Progenitor cell of endocrine pancreas (in vitro differentiated cells): ENCODE measurements at places on chromosomes 5 and 9. TPM values are rescaled to one million over a fixed set of nuclear protein-coding genes. Genes with fewer than 3 reads are reported as not detected.

DNA sequence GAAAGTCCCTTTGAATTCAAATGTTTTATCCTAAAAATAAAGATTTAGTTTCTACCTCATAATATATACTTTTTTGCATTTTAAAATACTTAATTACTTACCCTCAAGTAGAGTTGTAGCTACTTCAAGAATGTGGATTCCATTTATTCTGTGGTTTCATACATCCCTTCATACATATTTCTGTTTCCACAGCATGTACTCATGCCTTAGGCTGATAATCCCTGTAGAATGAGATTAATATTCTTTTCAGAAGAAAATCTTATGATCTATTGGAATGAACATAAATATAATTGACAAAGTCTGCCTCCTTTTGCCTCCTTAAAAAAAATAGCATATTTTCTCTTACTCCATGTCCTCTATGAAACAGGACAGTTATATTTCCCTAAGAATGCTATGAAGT is 465.7 kb downstream of the DTWD2 start:
- no peaks in the 10 kb centered on the region for H3K36me3 ChIP-seq
- H3K27ac ChIP-seq, result no peak overlapping the region
- H3K4me3 ChIP-seq, result no peak overlapping the region

- no peak overlapping the region for H3K27ac ChIP-seq
- H3K4me3 ChIP-seq, result no peak overlapping the region
- H3K36me3 ChIP-seq, result no peaks in the 10 kb centered on the region
These were observed 111.3 kb downstream of the EGFLAM start for GRCh38 chr5:38369692-38370091.

DNA sequence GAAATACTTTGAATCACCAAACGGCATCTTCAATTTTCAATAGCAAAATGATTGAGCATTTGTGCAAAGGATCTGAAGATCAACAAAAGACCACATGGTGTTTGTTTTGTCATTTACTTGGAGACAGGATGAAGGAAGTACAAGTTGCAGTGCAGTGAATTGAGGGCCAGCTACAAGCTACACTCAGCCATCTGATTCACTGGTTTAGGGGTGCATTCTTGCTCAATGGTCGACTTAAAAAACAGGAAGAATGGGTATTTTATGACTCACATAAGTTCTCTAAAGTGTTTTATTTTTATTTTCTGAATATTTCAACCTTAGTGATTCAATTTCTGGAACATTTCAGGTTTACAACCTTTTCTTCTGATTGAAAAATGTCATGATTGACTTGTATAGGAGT is 412.1 kb upstream of the ADAMTSL1 start:
- peaks cover 3% of the 10 kb centered on the region for H3K4me1 ChIP-seq
- DNase-seq, result no peak
- H3K27me3 ChIP-seq, result peaks cover 3% of the 10 kb centered on the region
- no peak overlapping the region for H3K27ac ChIP-seq
- H3K4me3 ChIP-seq, result no peak overlapping the region

- DNase-seq, result no peak
- H3K4me1 ChIP-seq, result peaks cover 5% of the 10 kb centered on the region
- H3K36me3 ChIP-seq, result peaks cover 2% of the 10 kb centered on the region
- no peak overlapping the region for H3K4me3 ChIP-seq
- H3K27ac ChIP-seq, result no peak overlapping the region
- H3K27me3 ChIP-seq, result no peaks in the 10 kb centered on the region
These were observed 161.1 kb downstream of the FBXL17 start for GRCh38 chr5:108220834-108221233.

GRCh38 chr5:12861886-12862654 is 957.8 kb upstream of the CTNND2 start:
- DNase-seq, result no peak
- H3K4me1 ChIP-seq, result no peaks in the 10 kb centered on the region
- no peak overlapping the region for H3K27ac ChIP-seq
- H3K4me3 ChIP-seq, result no peak overlapping the region
- H3K27me3 ChIP-seq, result no peaks in the 10 kb centered on the region

- peaks cover 5% of the 10 kb centered on the region for H3K36me3 ChIP-seq
- H3K4me3 ChIP-seq, result no peak overlapping the region
- DNase-seq, result no peak
- peak overlapping the region; percentile 13 for H3K27ac ChIP-seq
These were observed 47.4 kb downstream of the FNBP1 start for GRCh38 chr9:129995409-129996160.

DNA sequence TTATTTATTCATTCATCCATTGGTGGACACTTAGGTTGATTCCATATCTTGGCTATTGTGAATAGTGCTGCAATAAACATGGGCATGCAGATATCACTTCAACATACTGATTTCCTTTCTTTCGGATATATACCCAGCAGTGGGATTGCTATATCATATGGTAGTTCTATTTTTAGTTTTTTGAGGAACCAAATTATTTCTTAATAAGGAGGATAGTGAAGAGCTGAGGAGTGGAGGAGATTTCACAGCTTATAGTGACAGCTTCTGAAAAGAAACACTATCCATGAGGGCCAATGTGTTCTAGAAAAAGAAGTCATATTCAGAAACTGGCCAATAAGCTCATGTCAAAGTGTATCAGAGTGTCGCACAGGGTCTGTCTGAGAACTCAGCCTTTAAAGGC is 183.3 kb downstream of the SEC61B start:
- no peak overlapping the region for H3K27ac ChIP-seq
- H3K27me3 ChIP-seq, result no peaks in the 10 kb centered on the region
- no peaks in the 10 kb centered on the region for H3K36me3 ChIP-seq

DNA sequence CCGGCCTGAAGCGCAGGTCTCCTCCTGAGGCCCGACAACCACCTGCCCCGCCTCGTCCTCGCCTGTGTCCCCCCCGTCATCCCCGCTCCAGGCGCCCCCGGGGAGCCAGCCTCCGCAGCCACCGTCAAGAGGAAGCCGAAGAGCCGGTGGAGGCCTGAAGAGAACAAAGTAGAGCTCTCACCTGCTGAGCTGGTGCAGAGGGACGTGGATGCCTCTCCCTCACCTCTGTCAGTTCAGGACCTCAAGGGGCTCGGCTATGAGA is 169.9 kb downstream of the HINT1 start:
- H3K4me1 ChIP-seq, result no peaks in the 10 kb centered on the region
- no peak overlapping the region for H3K27ac ChIP-seq
- H3K27me3 ChIP-seq, result peaks cover 3% of the 10 kb centered on the region
- H3K4me3 ChIP-seq, result no peak overlapping the region
- H3K36me3 ChIP-seq, result no peaks in the 10 kb centered on the region

DNA sequence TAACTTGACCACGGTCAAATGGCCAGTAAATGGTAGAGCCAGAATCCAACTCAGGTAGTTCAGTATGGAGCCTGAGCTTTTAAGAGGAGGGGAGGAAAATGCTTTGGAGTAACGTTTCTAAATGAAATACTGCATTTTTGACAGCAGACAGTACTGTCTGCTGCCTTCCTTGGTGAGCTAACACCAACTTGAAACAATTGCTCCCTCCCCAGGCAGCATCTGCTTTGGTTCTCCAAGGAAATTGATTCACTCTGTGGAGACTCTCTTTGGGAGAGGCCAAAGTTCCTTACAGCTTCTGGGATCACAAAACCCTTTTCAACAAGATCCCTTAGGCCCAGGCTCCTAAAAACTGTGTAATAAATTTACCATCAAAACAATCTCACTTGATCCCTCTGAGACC is 75.2 kb upstream of the SSBP2 start:
- no peak overlapping the region for H3K4me3 ChIP-seq
- DNase-seq, result no peak
- no peaks in the 10 kb centered on the region for H3K4me1 ChIP-seq
- no peaks in the 10 kb centered on the region for H3K27me3 ChIP-seq
- H3K36me3 ChIP-seq, result peaks cover 2% of the 10 kb centered on the region

DNA sequence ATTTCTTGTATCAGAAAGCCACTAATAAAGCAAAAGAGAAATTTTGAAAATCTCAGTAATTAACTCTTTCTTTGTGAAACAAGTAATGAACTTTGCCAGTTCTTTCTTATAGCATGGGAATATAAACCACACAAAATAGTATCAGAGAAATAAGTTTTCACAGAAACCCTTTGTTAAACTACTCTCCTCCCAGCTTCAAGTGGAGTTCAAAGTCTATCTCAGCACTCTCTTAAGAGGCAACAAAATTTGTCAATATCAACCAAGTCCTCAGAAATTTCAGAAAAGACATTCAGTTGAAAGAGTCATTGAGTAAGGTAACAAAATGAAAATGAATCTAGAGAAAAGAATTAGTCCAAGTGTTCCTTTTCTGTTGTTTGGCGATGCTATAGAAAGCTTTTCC is 89.3 kb downstream of the NTRK2 start:
- DNase-seq, result no peak
- no peaks in the 10 kb centered on the region for H3K27me3 ChIP-seq
- peaks cover 4% of the 10 kb centered on the region for H3K4me1 ChIP-seq
- H3K27ac ChIP-seq, result no peak overlapping the region

DNA sequence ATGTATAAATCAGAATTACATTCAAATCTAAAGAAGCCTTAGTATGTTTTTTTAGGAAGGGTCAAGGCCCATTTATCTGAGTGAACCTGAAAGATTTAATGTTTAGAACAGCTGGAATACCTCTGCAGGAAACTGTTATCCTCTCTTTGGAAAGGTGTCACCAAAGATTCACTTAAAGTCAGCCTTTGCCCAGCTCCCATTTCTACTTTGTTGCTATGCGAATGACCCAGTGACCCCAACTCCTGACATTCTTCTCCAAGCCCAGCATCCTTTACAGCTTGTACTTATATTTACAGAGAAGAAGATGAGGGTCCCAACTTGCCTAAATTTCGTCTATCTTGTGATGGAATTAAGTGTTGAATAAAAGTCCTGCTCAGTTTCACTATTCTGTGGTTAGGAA is 1198.6 kb downstream of the CDH12 start:
- H3K27ac ChIP-seq, result no peak overlapping the region
- H3K4me1 ChIP-seq, result peaks cover 10% of the 10 kb centered on the region
- no peak overlapping the region for H3K4me3 ChIP-seq
- no peaks in the 10 kb centered on the region for H3K36me3 ChIP-seq
- H3K27me3 ChIP-seq, result no peaks in the 10 kb centered on the region

- H3K36me3 ChIP-seq, result peaks cover 1% of the 10 kb centered on the region
- no peaks in the 10 kb centered on the region for H3K4me1 ChIP-seq
- H3K27me3 ChIP-seq, result no peaks in the 10 kb centered on the region
- no peak for DNase-seq
These were observed 223.3 kb downstream of the SEC61B start for GRCh38 chr9:99445371-99445891.

DNA sequence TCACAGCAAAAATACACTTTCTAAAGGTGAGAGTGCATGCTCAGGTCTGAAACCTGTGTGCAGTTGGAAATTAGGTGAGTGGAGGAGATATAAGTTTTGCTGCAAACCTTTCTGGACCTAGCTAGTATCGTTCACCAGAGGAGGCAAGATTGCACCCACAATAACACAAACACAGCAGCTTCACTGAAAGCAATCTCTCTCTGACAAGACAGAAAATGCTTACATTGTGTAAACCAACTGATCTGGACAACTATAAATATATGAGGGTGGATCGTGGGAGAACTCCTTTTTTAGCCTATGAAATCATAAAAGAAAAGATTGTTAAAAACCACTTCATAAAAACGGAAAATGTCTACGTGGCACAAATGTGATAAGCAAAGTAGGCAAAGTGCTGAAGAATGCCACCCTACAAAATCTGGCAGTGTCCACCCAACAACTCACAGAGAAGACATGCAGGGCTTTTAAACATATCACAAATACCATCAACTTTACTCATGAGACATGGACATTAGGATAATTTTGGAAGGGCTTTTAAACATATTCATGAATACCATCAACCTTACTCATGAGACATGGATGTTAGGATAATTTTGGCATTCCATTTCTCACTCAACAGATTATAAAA is 134.3 kb downstream of the CDH18 start:
- no peaks in the 10 kb centered on the region for H3K27me3 ChIP-seq
- H3K4me1 ChIP-seq, result no peaks in the 10 kb centered on the region

GRCh38 chr5:126812199-126812570 is 35.2 kb downstream of the LMNB1 start:
- no peaks in the 10 kb centered on the region for H3K4me1 ChIP-seq
- no peak for DNase-seq
- H3K27me3 ChIP-seq, result no peaks in the 10 kb centered on the region
- H3K36me3 ChIP-seq, result peaks cover 29% of the 10 kb centered on the region
- H3K4me3 ChIP-seq, result no peak overlapping the region

DNA sequence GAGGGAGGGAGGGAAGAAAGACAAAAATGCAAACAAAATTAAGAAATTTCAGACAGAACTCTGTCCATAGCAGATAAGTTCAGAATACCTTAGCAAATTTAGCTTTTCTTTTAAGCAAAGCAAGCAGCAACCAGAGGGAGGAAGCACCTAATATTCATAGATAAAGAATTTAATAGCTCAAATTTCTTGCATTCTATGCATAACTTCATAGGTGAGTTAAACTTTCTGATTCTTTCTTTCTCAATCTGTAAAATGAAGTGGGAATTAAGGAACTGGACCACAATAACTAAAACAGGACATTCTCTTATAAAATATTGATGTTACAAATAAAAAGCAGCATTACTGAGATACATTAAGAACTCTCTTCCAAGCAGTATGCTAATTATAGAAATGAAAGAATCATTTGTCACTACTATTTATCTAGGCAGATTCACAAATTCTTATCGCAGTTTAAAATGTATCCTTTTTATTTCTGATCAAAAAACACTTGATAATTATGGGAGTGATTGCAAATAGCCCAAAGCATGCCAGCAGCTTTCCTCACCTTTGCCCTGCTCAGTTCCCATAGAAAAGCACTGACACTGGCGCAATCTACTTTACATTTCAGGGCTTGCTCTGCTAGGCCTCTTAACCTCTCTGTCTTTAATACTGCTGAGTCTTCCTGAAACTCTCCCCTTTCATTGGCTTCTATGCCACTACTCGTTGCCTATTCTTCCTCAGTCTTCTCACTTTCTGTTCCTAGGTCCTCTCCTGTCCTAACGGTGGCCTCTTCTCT is 341.8 kb downstream of the PIK3R1 start:
- H3K4me1 ChIP-seq, result no peaks in the 10 kb centered on the region
- no peaks in the 10 kb centered on the region for H3K36me3 ChIP-seq
- H3K4me3 ChIP-seq, result no peak overlapping the region
- no peak for DNase-seq

The STPG3 gene
- not detected in 2 replicates for total RNA-seq

The ECM2 gene
- total RNA-seq, result 0.31 and 0.77 TPM in 2 replicates

The NOTCH1 gene
- 109 and 130 TPM in 2 replicates for total RNA-seq

The PDZD2 gene
- 2.4 and 3.1 TPM in 2 replicates for total RNA-seq

The HRH2 gene
- total RNA-seq, result 1.2 and 1.5 TPM in 2 replicates

The TNFSF15 gene
- total RNA-seq, result 2.1 and 2.3 TPM in 2 replicates

The FCN2 gene
- total RNA-seq, result not detected in 2 replicates

The NRARP gene
- total RNA-seq, result 24.0 and 27.1 TPM in 2 replicates

The ANKHD1 gene
- 115 and 117 TPM in 2 replicates for total RNA-seq

The LECT2 gene
- not detected in 2 replicates for total RNA-seq

The ARHGEF28 gene
- total RNA-seq, result 15.0 and 17.0 TPM in 2 replicates
